ENCODE measurements at places on chromosomes 1 and 21. TPM values are rescaled to one million over a fixed set of nuclear protein-coding genes. Genes with fewer than 3 reads are reported as not detected.
A peak's percentile ranks its signal among the peaks of the same experiment; 100 is the strongest.

The C8A gene
- not detected for total RNA-seq

DNA sequence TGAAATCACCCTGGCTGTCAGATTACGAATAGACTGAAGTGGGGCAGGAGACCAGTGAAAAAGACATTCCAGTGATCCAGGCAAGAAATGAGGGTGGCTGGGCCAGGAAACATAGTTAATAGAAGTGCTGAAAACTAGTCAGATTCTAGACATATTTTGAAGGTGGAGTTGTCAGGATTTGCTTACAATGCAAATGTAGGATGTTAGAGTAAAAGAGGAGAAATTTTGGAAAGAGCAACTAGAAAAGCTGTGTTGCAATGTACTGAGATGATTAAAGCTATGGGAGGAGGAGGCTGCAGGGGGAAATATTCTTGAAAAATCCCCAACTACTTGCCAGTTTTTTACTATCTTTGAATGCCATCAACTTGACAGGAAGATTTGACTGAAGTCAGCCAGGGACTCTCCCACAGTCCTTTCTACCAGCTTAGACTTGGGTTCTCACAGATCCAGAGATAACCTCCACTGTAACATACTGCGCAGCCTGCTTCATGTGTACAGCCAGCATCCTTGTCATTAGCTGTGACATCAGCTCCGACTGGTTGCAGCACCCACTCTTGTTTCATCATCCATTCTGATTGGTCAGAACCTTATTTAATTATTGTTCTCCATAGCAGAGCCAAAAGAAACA, 109.7 kb downstream of the TSEN15 start:
- no peak for DNase-seq

GRCh38 chr1:18344755-18345154, 136.0 kb upstream of the KLHDC7A start:
- no peak for DNase-seq

- peak; percentile 60 for DNase-seq
These were observed 35.1 kb upstream of the EYA3 start for GRCh38 chr1:28123461-28123961.

- no peak for DNase-seq
These were observed 1.3 kb downstream of the JAM2 start for GRCh38 chr21:25640202-25640942.

- DNase-seq: no peak
These were observed 30.6 kb upstream of the MCOLN3 start for GRCh38 chr1:85078903-85079302.

GRCh38 chr1:115336741-115337140, 1.3 kb downstream of the NGF start:
- no peak for DNase-seq

GRCh38 chr1:155706139-155706538, 17.2 kb downstream of the DAP3 start:
- DNase-seq: no peak

GRCh38 chr1:185284533-185285276, 32.3 kb downstream of the IVNS1ABP start:
- no peak for DNase-seq

DNA sequence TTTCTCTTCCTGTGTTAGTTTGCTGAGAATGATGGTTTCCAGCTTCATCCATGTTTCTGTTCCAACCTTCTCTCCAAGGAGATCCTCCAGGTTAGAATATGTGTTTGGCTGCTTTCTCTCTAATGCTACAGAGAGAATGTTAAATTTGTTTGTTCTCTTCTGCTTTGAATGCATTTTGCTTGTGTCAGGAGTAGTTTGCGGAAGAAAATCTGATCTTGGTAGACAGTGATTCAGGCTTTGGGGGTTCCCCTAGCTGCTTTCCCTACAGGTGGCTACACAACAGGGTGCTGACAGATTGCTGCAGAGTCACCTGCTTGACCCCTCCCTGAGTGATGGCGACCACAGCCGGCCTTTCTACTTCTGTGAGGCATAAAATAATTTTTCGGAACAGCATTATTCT, 41.8 kb downstream of the MACO1 start:
- no peak for DNase-seq

The CYP4Z1 gene
- not detected for total RNA-seq

GRCh38 chr1:88595355-88596002, 88.6 kb upstream of the PKN2 start:
- no peak for DNase-seq

DNA sequence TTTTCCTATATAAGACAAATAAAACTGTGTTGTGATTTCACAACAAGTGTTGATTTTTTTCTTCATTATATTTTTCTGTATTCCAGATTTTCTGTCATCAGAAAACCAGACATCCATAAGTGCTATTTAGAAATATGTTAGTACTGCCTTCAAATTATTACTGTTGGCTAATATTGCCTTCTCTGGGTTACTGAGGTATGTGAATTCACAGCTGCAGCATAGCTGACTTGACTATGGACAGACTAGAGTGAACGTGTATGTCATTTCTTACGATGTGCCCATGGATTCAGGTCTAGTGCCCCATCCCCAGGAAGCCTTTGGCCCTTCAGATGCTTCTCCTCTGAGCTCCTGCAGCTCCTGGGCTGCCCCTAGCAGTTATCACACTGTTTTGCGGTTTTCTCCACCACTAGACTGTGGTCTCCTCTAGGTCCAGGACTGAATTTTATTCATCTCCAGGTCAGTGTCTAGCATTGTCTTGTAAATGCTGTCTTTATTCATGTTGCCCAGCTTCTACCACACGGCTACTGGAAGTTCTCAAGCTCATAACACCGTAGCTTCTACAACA, 118.5 kb downstream of the FGGY start:
- no peak for DNase-seq

- no peak for DNase-seq
These were observed 25.2 kb downstream of the MAPKAPK2 start for GRCh38 chr1:206709772-206710459.

GRCh38 chr21:41916888-41917433, 36.9 kb downstream of the C2CD2 start:
- DNase-seq: no peak

DNA sequence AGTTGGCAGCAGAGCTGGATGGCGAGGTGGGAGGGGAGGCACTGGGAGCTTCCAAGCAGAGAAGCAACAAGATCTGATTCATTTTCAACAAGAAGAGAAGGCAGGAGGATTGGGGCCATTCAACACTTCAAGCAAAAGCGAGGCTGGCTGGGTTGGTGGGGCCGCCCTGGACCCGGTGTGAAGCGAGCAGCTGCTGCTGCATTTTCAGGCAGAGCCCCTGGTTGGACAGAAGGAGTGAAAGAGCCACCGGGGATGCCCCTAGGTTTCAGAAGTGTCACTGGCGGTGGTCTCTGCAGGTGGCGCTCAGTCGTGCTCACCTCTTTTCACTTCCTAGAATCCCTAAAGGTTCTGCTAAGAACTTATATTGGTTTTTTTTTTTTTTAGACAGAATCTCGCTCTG, 18.0 kb downstream of the SLC2A7 start:
- no peak for DNase-seq

The ACTA1 gene
- 1.0 TPM for total RNA-seq

The PTBP2 gene
- total RNA-seq: 8.1 TPM

- no peak for DNase-seq
These were observed 7.5 kb downstream of the IVNS1ABP start for GRCh38 chr1:185309566-185309965.

GRCh38 chr1:229192031-229192430, 78.9 kb upstream of the RAB4A start:
- DNase-seq: no peak

The AMPD1 gene
- total RNA-seq: 0.07 TPM

The REN gene
- 5.2 TPM for total RNA-seq

GRCh38 chr1:2971101-2971501, 50.2 kb upstream of the ACTRT2 start:
- no peak for DNase-seq

- DNase-seq: no peak
These were observed 180.2 kb upstream of the MAP1LC3C start for GRCh38 chr1:242178924-242179708.

- DNase-seq: no peak
These were observed 239.3 kb upstream of the VAMP3 start for GRCh38 chr1:7531562-7532340.

DNA sequence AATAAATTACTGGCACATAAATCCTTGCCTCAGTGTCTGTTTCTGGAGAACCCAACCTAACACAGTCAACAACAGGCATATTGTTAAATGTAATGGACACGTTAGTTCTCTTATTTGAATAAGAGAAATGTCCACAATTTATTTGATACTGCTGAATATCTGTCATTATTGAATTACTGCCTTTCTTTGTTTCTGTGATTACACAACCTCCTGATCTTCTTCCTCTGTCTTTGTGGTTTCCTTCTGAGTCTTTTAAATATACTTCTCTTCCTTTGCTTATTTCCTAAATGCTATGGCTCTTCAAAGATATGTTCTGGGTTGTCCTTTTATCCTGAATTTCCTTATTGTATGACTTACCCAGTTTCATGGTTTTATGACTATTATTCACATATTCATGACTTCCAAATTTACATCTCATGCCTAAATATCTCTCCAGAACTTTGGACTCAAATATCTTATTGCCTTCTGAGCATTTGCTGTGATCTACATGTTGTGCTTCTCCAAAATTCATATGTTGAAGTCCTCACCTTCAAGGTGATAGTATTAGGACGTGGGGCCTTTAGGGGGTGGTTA, 39.9 kb downstream of the MSH4 start:
- DNase-seq: no peak

GRCh38 chr1:63307196-63307794, 15.1 kb upstream of the FOXD3 start:
- DNase-seq: no peak

The PCAT6 gene
- not detected for total RNA-seq

The FCMR gene
- 0.71 TPM for total RNA-seq

The ELAPOR1 gene
- total RNA-seq: not detected

DNA sequence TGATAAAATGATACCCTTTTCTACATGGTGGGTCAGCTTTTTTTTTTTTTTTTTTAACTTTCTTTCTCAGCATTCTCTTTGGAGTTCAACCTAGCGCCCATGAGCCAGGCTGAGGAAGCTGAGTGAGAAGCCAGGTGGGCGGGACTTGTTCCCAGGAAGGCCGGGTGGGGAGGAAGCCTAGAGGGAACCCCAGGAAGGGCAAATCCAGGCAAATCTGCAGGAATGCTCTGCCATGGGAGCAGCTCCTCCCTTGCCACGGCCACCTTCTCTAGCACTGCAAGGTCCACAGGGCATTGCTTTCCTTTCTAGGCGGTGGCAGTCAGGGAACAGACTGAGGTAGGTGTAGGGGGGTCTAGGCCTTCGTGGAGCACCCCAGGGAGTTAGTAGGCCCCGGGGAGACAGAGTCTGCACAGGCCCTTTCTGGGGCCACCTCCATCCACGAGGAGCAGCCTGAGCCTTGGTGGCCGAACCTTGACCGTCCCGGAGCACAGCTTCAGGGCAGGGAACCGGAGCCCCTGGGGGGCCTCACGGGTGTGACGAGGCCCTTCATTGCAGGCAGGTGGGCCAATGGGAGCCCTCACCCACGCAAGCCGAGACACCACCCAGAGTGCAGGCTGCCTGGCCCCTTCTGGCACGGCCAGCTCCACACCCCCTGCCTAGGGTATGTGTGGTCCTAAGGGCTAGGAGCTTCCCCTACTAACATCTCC, 18.2 kb upstream of the CCDC27 start:
- no peak for DNase-seq

Measured in kidney epithelial cell (primary cell).